ENCODE measurements at places on chromosomes 5 and 9.
A peak's percentile ranks its signal among the peaks of the same experiment; 100 is the strongest.

- no peak for DNase-seq
Measured at GRCh38 chr9:37707748-37708147, 45.9 kb upstream of the TRMT10B start.

- DNase-seq: peak; percentile 76
Measured at GRCh38 chr5:137629646-137630045, 106.2 kb downstream of the KLHL3 start.

DNA sequence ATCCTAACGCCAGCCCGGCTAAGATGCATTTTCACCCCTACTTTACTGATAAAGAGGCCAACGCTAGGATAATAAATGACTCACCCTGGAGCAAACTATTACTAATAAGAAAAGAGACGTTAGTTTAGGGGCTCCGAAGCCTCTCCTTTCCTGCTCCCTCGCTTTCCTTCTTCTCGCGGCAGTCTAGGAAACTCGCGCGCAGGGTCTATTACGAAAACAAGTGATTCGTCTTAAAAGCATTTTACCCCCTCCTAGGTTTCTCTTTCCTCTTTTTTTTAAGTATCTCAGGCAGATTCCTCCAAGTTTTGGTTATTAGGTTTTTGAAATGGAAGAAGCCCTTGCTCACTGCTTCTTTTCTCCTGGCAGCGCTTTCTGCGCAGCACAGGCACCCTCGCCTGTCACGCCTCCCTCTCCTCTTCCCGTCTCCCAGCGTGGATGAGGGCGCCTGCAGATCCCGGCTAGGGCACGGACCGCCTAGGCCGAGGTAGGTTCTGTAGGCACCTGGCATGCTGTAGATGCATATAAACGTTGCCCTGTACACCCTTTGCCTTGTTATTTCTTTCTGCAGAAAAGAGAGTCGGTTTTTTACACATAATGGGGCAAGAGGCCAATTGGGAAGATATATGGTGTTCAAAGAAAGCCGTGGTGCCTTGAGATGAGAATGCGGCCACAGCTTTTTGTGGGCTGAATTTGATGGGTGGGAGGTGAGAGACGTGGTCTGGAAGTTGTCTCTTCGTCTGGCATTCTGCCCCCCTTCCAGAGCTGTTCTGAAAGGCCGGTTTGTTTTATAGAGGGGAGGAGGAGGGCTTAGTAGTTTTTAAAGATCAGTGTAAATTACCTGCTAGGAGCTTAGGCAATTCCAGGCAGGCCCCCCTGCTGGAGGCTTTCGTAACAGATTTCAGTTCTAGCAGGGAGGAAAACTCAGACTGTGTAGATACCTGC is 983 bp downstream of the GCNT1 start:
- peak; percentile 64 for DNase-seq

- DNase-seq: peak; percentile 91
Measured at GRCh38 chr9:121326130-121326838, 43.8 kb downstream of the STOM start.

- peak; percentile 6 for DNase-seq
Measured at GRCh38 chr5:134590992-134591659, 41.5 kb downstream of the SAR1B start.

- DNase-seq: no peak
Measured at GRCh38 chr5:146041180-146041789, 64.1 kb downstream of the PLAC8L1 start.

GRCh38 chr5:107127878-107128277 is 542.9 kb downstream of the EFNA5 start:
- no peak for DNase-seq

- peak; percentile 65 for DNase-seq
Measured at GRCh38 chr9:136977223-136977622, at the start of gene PTGDS. Gene PTGDS, plus strand, starts transcription at chr9:136977504. Its CDS starts 75 bp downstream, at chr9:136977579.

DNA sequence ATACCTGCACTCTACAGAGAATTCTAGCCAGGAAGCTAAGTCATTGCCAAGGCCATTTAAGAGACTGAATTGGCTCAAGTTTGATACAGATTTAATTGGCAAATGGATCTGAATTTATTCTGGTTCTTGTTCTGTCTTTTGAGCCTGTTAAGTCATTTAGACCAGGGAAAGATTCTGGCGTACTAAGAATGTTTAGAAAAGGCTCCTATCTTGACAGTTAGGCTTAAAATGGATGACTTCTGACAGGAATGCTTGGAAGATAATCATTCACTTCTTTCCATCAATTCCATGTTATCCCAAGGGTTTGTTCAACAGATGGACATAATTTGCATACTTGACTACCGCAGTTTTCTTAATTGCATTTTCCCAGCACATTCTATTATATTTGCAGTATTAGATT is 376.6 kb downstream of the PTPRD start:
- no peak for DNase-seq

GRCh38 chr5:1661831-1662558 is 137.6 kb downstream of the MRPL36 start:
- no peak for DNase-seq

DNA sequence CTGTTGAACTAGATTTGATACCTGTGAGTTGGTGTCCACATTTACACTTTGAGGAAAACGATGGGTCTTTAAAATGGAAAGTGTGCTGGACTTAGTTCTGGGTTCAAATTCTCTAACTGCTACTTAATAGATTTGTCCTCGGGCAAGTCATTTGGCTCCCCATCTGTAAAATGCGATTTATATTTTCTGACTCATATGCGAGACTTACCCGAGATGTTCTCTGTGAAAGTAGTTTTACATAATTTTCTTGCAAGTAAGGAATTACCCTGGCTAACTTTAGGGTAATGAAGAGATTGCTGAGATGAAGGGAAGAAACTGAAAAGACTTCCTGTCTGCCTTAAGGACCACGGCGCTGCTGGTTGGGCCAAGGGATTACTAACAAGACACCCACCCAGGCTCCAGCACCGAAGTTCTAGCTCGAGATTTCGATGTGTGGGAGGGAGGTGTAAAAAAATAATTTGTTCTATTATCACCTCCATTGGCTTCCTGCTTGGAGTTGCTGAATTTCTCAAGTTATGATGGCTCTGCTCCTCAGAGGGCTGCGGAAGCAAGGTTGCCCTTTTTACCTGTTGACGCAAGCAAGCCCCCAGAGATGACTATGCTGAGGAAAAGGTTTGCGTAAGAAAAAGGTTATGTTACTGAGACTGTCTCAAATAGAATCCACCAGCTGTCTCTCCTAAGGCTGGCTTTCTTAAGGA is 24.1 kb downstream of the PCSK1 start:
- DNase-seq: no peak

GRCh38 chr5:150637245-150638052 is 3.0 kb upstream of the SYNPO start:
- peak; percentile 89 for DNase-seq

- DNase-seq: peak; percentile 8
Measured at GRCh38 chr5:170917113-170917512, 55.3 kb downstream of the RANBP17 start.

- peak; percentile 59 for DNase-seq
Measured at GRCh38 chr5:107864793-107865192, 194.1 kb upstream of the EFNA5 start.

DNA sequence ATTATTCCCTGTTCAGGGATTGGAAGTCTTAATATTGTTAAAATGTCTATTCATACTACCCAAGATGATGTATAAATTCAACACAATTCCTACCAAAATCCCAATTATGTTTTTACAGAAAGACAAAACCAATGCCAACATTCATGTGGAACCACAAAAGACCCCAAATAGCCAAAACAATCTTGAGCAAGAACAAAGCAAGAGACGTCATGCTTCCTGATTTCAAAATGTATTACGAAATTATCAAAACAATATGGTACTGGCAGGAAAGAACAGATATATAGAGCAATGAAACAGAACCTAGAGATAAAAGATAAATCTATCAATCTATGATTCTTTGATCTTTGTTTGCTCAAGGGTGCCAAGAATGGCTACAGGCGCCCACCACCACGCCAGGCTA is 237.9 kb downstream of the TAF11L14 start:
- no peak for DNase-seq

- DNase-seq: no peak
Measured at GRCh38 chr5:43903129-43903528, 300.1 kb downstream of the NNT start.

GRCh38 chr9:114097613-114098020 is 1.5 kb downstream of the KIF12 start:
- DNase-seq: no peak

GRCh38 chr5:8581047-8581446 is 712.1 kb downstream of the MTRR start:
- DNase-seq: no peak

DNA sequence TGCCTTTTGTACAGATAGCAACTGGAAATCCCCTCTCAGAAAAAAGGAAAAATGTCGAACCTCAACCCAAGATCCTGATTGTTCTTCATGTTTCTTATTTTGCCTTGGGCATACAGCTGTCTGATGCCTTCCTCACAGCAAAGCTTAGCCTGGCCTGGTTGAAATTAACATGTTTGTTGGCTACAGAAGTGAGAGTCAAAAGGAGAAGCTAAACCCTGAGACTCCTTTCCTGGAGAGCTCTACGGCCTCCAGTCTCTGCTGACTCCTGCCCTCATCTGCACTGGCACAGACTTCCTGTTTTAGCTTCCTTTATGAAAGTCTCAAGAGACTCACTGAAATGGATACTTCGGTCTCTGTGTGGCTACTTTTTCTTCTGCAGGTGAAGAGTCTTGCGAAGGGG is 186.7 kb downstream of the PARP8 start:
- DNase-seq: no peak

DNA sequence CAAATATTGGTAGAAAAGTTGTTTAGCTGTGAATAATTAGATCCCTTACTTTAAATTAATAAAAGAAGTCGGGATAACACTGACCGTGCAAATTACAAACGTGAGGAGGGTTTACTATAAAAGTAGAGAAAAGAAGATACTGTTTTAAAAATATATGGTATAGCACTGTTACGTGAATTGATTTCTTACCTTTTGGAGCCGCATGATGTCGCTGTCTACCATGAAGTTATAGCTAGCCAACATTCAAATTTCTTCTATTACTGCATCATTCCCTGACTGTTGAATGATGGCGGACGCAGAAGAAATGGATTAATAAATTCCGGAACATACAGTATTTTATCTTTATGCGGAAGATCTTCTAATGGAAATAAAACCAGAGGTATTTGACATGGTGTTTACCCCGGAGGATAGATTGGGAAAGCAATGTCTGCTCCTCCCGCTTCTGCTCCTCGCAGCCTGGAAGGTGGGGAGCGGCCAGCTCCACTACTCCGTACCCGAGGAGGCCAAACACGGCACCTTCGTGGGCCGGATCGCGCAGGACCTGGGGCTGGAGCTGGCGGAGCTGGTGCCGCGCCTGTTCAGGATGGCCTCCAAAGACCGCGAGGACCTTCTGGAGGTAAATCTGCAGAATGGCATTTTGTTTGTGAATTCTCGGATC is at the start of gene PCDHA6:
Gene PCDHA6 (plus strand): TSS at position 257 of the 658 bp plus-strand sequence. CDS start 132 bp downstream, at position 389.
- DNase-seq: no peak

GRCh38 chr9:76417394-76417793 is 23.2 kb upstream of the RFK start:
- no peak for DNase-seq

DNA sequence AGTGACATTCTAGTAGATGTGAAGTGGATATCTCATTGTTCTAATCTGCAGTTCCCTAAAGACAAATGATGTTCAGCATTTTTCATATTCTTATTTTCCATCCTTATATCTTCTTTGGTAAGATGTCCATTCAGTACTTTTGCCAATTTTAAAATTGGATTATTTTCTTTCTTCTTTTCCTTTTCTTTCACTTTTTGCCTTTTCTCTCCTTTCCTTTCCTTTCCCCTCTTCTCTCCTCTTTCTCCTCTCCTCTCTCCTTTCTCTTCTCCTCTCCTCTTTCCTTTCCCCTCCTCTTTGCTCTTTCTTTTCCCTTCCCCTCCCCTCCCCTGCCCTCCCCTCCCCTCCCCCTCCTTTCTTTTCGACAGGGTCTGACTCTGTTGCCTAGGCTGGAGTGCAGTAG is 10.1 kb downstream of the ZFYVE16 start:
- no peak for DNase-seq

- peak; percentile 66 for DNase-seq
Measured at GRCh38 chr5:10424124-10424731, 17.5 kb upstream of the ROPN1L start.

DNA sequence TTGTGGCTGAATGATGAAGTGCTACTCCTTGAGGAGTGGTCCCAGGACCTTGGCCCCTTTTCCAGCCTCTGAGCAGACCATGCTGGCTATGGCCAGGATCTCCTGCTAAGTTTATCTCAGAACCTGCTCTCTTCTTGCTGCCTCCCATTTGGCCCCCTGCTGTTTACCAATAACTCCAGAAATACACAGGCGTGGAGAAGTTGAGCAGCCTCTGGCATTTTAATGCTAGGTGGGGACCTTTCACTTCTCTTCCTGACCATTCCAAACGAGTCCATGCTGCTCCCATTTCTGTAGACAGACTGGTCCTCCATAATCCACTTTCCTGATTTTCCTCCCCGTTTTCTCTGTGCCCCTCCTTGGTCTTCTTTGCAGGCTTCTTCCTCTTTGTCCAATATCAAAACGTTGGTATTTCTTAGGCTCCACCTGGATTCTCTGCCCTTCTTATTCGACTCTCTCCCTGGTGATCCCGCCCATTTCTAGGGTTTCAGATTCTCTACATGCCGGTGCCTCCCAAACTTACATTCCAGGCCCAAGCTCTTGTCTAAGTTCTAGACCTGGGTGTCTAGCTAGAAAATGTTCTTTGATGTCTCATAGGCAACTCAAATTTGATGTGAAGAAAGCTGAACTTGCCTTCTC is 33.4 kb upstream of the TNFAIP8 start:
- DNase-seq: peak; percentile 15

DNA sequence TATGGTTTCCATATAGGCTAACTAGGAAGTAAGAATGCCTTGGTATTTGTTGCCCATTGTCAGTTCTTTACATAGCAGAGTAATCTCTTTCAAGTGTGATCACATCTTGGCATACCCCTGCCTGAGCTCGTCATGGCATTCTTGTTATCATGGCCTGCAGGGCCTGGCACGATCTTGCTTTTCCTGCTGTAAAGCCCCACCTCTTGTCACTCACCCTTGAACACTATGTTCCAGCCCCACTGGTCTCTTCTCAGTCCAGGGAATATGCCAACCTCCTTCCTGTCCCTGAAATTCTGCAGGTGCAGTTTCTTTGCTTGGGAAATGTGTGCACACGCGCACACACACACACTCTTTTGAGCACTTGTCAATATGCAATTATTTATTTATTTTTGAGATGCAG is 250.2 kb upstream of the DMRT1 start:
- no peak for DNase-seq

- DNase-seq: peak; percentile 37
Measured at GRCh38 chr9:125700791-125701190, 6.2 kb downstream of the MAPKAP1 start.

Data from AG20443 (cell line).